NCI-H1694 treated with DMSO at 0.1 percent for 48 hours (cell line): ENCODE measurements at places on chromosomes 2 and 18.

DNA sequence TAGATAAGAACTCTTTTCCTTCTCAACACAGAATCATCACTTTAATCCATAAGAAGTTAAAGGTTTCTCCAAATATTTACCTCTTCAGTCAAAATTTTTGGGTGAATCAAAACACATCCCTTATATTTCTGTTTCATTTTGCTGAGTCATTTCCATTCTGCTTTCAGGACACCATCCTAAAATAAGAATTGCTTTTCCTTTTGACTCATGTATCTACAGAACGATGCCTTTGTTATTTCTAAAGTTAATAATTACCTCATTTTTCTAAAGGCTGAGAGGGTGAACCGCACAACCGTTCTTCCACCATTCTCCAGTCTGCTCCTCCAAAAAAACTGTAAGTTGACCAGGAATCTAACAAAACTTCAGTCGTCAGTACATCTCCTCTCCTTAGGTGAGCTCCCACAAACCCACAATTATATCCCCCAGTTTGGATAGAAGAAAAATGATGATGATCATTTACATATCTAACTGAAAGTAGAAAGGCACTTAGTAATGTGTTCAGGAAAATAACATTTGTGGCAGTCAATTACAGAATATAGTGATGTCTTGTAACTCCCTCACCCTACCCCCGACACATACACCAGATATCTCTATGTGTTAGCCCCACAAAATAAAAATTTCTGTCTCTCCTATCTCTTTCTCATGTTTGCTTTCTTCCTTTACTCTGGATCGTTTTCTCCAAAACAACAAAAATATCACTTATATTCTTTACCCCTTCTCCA lies 162.5 kb downstream of the RAD51AP2 start:
- DNase-seq, result no peak

DNA sequence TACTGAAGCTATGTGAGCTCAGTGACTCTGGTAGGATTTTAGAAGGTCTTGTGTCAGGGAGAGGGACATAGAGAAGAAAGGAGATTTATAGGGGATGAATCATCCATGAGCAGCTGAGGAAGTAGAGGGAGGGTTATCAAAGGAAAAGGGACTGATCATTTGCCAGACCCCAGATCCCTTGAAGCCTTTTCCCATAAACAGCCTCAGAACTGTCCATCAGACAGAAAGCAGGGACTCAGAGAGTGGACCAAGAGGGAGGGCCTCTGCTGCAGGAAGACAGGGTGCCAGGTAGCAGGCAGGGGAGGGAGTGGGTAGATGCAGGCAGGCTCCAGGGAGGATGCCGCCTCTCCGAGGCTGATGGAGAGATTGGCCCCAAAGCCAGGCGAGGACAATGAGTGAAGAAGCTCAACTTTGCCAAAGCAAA lies 133.9 kb downstream of the TNS1 start:
- no peak for DNase-seq

GRCh38 chr2:52365946-52366345 lies 1334.0 kb upstream of the NRXN1 start:
- no peak for DNase-seq

GRCh38 chr18:6878556-6879297 lies 149.2 kb downstream of the ARHGAP28 start:
- DNase-seq, result no peak

DNA sequence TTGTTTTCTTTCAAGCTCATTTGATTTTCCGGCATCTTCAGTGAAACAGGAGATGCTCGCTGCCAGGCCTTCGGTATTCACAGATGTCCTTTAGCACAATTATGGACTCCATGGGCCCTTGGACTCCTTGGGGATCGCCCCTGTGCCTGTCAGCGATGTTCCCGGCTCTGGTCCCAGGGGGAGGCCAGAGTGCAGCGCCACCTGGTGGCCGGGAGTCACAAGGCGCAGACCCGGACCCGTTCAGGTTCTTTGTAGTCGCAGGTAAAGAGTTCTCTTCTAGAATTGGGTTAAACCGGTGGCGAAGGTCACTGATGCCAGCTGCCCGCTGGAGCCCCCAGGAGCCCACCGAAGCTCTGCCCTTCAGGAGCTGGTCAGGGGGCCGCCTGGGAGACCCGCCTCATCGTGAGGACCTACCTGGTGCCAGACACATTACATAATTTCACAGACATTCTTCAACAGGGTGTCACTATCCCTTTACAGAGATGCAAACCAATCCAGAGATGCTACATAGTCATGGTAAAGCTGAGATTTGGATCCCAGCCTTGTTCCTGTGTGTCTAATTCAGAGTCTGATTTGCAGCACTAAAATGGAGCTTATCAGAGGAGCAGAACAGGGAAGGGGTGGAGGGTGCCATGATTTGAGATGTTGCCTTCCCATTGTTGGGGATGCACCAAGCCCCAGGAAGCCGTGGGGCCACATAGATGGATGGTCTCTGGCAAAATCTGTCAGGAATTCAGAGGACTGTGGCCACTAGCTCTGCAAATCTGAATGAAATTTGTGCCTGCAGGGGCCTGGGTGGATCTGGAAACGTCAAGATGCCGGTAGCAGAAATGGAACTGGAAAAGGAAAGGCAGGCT lies 6.0 kb upstream of the INPP5D start:
- DNase-seq, result peak; percentile 11

DNA sequence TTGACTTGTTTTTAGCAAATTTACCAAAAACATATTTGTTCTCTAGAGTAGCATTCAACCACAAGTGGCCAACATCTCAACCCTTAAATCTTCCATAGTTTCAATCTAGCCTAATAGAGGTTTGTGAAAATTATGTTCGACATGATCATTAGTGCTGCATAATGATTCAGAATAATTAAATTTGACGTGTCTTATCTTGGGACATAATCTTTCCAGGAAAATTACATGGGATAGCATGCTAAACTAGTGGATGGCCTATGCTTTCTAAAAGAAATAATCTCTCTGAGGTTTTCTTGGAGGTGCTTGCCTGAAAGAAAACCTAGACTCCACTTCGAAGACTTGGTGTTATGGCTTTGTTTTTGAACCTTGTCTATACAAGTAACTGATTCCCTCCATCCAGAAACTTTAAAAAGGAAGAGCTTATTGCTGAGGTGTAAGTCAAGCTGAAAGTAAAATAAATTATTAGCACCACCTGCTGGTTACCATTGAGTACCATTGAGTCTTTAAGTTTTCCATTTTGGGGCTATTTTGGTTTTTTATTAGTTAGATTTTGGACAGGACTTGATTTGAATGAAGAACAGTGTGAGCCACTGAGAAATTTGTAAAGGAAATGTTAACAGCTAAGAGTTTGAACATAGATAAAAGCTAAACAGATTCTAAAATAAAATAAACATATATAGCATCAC lies 32.7 kb downstream of the COX7A2L start:
- peak; percentile 66 for DNase-seq

- no peak for DNase-seq
Observed at GRCh38 chr2:150473767-150474166, 13.7 kb downstream of the RND3 start.

DNA sequence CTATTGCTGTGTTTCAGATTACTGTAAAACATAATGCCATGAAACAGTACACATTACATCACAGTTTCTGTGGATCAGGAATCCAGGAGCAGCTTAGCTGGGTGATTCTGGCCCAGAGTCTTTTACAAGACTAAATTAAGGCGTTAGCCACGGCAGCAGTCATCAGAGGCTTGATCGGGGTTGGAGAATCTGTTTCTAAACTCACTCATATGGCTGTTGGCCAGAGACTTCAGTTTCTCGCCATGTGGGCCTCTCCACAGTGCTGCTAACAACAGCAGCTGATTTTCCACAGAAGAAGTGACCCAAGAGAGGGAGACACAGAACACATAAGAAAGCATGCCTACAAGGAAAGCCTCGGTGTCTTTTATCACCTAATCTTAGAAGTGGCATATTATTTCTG lies 89.2 kb upstream of the MYO3B start:
- peak; percentile 21 for DNase-seq

GRCh38 chr2:210577263-210578071 lies 21.1 kb downstream of the CPS1 start:
- DNase-seq, result peak; percentile 80

- DNase-seq, result no peak
Observed at GRCh38 chr2:240585101-240585500, 1.4 kb upstream of the CAPN10 start.

DNA sequence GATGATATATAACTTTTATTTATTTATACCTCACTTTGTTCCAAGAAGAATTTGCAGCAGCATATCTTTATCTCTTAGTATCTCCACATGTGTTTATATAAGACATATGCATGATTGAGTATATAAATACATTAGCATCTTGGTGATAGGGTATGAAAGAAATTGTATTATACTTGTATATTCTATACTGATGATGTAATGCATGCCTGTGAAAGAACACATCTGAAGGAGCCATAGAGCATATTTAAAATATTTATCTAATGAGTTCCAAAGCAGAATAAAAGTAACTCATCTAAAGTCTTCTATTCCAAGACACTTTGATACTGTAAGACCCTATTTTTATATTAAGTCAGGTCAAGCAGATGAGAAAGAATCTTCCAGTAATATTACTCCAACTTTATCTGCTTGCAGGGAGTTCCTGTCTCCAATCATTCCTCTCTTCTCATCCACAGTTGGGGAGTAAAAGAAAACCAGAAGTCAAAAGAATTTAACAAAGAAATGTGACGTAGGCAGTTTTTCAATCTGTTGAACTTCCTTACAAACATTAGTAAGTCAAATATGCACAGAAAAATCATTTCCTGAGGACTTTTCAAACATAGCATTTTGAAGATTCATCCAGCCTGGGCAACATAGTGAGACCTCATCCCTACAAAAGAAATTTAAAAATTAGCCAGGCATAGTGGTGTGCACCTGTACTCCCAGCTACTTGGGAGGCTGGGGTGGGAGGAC lies 76.7 kb downstream of the DTNB start:
- DNase-seq, result no peak

GRCh38 chr18:59810183-59810582 lies 89.6 kb upstream of the PMAIP1 start:
- DNase-seq, result no peak

DNA sequence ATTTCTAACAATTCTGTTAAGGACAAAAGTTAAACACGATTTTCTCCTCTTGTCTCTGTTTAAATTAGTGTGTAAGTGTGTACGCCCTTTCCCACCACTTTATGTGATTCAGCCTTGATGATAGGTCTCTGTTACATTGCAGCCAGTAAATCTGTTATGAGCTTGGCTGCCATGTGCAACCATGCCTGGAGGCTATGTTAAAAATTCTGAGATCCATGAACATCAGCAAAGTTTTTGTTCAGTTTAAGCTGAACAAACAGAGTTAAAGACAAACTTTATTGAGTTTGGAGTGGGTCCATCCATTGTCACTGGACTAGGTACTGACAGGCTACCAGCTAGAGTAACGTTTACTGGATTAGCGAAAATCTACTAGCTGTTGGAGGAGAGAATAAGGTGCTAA lies 110.4 kb downstream of the NCKAP5 start:
- no peak for DNase-seq

- DNase-seq, result no peak
Observed at GRCh38 chr18:7205346-7205745, 25.5 kb upstream of the LRRC30 start.

DNA sequence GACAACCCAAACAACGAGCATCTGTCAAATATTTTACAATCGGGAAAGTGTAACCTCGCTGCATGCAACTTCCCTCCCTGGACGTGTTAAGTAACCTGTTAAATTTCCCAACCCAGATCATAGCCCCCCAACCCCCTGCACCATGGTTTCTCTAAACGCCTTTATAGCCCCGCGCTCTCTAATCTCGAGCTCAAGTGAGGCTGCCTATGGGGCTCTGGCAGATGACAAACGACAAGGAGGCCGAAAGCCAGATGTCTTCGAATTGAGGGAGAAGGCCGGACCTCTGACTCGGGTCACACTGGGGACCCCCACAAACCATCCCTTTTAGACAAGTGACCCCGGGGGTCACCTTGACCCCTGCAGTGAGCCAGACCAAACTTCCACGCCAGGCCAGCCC lies 526 bp downstream of the COX7A2L start:
- no peak for DNase-seq

DNA sequence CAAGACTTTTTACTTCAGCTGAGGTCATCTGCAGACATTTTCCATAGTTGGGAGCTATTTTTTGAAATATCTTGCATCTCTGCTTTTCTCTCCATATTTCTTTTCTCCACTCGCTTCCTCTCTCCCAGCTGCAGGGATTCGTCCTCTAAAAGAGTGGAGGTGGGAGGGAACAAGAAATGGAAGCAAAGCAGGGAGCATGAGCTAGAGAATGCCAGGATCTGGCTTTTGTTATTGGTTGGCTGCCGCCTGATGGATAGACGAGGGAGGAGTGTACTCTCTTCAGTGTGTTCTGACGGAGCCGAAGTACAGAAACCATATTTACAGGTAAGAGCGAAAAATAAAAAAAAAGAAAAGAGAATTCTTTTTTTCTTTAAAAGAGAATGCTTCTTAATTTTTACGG lies at the start of gene CSRNP3:
CSRNP3 (plus strand) TSS at position 282 of the 400 bp plus-strand sequence. CDS start 125,368 bp downstream, outside the sequence.
- DNase-seq, result peak; percentile 99

- DNase-seq, result no peak
Observed at GRCh38 chr2:172698041-172698863, 37.4 kb upstream of the RAPGEF4 start.

GRCh38 chr2:75389271-75389670 lies 171.5 kb downstream of the EVA1A start:
- no peak for DNase-seq

GRCh38 chr2:218988164-218988563 lies 3.2 kb upstream of the FEV start:
- no peak for DNase-seq

- DNase-seq, result no peak
Observed at GRCh38 chr2:60481257-60481656, 72.2 kb downstream of the BCL11A start.

DNA sequence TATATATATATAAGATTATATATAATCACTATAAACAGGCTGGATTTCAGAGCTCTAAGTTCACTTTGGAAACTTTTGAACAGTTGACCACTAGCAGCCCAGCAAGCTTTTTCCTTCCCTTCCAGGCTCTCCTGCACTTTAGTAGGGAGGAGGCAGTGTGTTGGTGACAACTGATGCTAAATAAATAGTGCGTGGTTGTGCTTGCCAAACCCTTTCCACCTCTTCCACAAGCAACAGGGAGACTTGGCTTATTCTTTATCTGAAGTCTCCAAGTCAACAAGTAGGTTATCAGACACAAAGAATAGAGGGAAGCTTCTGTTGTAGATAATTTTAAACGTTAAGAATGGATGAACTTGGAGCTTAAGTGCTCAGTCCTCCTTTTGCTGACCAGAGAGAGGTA lies 408.2 kb upstream of the HNRNPA3 start:
- DNase-seq, result no peak

DNA sequence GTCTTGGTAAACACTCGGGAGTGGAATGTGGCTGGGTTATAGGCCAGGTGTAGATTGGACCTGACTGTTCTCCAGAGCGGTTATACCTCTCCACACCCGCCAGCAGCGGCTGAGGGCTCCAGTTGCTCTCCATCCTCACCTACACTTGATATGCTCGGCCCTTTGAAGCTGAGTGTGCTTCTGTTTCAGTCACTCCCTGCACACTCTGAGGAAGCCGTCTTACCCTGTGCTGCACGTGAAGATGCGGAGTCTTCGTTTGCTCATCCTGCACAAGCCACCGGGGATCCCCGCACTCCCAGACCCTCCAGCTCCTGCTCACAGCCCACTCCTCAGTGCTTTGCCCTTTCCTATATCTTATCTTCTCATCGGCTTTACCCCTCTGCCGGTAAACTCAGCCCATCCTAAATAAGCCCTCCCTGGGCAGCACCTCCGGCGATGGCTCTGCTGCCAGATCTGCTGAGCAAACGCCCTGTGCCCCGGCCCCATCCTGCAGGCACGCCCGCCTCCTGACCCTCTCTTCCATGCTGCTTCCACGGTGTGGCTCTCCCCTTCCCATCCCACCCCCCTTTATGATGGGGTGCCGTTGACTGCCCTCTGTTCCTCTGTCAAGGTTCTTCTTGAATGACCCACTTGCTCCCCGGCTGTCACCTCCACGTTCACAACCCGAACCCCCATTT lies 47.3 kb upstream of the ODC1 start:
- no peak for DNase-seq

- no peak for DNase-seq
Observed at GRCh38 chr2:26540306-26540705, 62.4 kb upstream of the OTOF start.
